ENCODE measurements at places on chromosomes 11 and 22. TPM values are rescaled to one million over a fixed set of nuclear protein-coding genes. Genes with fewer than 3 reads are reported as not detected.

DNA sequence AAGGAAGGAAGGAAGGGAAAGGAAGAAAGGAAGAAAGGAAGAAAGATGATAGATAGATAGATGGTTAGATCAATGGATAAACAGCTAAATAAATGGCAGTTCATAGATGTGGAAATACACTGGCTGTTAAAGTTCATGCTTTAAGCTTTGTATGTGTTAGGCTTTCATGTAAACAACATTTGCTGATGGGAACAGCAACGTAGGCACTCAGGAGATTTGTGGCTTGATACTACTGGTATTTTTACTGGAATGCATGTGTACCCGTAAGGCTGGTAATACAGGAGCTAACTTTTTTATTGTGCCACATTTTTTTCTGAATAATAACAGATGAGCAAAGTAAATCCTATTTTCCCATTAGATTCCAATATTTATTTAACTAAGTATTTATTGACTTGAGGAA lies 85.6 kb downstream of the NCAM1 start:
- no peak for DNase-seq

DNA sequence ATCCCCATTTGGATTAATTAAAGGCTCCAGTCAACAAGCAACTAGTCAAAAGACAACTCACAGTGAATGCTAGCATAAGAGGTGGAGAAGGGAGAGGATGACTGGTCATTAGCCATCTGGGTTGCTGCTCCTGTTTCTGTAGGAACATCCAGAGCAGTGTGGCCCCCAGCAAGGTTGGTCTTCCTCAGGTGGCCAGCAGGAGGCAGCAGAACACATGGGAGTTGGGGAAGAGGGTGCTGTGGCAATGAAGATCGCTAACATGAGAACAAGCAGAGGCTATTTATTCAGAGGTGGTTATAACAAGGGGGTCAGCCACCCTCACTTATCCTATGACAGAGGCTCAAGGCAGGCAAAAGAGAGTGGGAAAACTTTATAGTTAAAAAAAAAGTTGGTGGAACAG lies 21.3 kb downstream of the IZUMO1R start:
- peak; percentile 67 for DNase-seq

DNA sequence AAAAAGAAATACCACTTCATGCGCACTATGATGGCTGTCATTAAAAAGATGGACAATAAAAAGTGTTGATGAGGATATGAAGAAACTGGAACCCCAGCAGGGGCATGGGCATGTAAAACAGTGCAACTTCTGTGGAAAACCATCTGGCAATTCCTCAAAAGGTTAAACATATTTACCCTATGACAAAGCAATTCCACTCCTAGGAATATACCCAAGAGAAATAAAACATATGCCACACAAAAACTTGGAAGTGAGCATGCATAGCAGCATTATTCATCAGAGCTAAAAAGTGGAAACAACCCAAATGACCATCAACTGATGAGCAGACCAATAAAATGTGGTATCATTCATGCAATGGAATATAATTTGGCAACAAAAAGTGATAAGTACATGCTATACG lies 50.1 kb downstream of the LRRC32 start:
- peak; percentile 38 for DNase-seq

DNA sequence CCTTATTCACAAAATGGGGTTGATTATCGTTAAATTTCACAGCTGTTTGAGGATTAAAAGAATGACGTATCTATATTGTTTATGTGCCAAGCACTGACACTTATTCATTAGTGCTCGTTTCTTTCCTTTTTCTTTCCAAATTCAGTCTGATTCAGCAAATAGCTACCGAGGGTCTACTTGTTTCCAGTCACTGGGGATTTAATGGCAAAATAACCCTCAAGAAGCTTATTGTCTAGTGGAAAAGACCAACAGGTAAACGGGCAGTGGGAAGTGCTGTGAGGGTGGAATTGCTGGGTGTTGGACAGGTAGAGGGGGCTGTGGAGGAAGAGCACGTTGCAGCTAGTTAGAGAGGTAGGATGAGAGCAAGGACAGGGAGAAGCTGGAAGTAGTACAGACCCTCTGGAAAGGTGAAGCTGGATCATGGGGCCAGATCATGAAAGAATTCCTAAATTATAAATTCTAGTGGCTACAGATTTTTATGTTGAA lies 48.3 kb upstream of the BIRC3 start:
- DNase-seq = no peak

DNA sequence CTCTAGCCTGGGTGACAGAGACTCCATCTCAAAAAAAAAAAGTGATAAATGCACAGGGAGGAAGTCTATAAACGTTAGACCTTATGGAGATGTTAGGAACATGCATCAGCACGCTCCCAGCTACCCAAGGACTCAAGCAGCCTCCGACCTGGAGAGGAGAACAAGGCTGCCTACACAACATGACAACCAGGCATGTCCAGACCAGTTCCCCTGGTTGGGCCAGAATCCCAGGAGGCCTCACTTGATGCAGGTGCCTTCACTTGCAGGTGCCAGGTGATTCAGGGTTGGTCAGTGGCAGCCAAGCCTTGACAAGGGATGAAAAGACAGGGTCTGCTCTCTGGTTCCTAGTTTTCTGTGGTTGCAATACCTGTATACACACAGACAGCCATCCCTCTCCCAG lies 5.9 kb downstream of the RANGAP1 start:
- DNase-seq = peak; percentile 95

- no peak for DNase-seq
These were observed 4.3 kb downstream of the DNAL4 start for GRCh38 chr22:38789606-38790005.

DNA sequence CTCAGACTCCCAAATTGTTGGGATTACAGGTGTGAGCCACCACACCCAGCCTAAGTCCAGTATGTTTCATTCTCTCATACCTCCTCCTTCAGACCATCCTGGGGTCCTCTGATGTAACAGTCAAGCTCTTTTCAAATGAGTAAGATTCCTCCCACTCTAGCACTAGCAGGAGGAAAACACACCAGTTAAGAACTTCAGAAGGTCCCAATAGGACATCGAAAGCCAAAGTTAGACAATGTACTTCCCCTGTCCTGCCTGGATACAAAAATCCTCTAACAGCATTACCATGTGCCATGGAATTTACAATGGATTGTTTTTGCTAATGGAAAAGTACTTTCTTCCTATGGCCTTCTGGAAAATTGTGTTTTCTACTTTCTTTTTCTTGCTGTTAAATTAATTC lies 67.1 kb downstream of the CCDC34 start:
- no peak for DNase-seq

DNA sequence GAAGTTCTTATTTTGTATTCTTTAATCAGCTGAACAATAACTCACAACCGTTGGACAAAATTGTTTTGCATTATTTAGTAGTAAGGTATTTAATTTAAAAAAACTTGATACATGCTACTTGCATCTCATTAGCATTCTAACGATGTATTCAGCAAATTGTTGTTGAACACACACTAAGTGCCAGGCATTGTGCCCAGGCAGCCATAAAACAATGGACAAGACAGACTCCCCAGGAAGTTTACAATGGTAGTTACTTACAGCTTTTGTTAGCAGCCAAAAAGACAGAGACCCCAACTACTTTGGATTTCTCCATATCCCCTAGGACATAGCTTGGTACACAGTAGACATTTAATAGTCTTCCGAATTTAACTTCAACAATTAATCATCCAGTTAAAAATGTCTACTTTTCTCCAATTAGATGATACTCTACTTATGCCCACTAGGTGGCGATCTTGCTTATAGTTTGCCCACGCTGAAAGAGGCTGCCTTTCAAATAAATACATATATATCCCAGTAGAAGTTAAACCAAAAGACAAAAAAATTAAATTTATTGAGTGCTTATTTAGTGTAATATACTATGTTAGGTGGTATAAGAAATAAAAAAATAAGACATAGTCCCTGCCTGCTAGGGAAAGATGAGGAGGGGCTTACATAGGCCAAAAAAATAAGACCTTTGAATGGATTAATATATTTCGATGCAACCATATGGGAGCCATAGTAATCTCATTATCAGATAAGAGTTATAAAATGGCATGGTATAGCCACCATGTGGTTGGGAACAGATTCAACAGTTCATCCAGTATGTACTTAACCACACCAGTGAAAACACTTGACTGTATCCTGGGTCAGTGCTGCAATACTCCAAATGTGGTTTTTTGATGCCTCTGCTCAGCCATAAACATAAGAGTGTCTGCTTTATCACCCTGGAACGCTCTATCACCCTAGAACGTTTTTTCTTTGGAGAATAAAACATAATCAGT lies 2.0 kb upstream of the FJX1 start:
- peak; percentile 67 for DNase-seq

The PANX2 gene
- total RNA-seq = 2.7 TPM

The HEPHL1 gene
- total RNA-seq = not detected

The ANO5 gene
- total RNA-seq = not detected

The SLCO2B1 gene
- not detected for total RNA-seq

All from MCF 10A (cell line).